Chondrocyte (in vitro differentiated cells): ENCODE measurements at places on chromosomes 3 and 15.

DNA sequence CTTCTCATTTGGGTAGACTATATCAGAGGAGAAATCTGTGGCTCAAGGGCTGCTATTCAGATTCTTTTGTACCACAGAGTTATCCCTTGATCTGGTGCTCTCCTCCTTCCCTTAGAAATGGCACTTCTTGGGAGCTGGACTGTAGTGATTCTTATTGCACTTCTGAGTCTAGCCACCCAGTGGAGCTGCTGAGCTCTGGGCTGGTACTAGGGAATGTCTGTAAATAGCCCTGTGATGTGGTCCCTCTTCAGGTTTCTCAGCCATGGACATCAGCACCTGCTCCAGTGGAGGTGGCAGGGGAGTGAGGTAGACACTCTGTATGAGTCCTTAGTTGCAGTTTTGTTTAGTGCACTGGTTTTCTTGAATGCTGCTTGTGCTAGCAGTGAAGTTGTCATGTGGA lies 1292.6 kb downstream of the SI start:
- no peak for DNase-seq

GRCh38 chr3:169841171-169841570 lies 28.5 kb upstream of the LRRC34 start:
- DNase-seq, result no peak

GRCh38 chr15:78241017-78241416 lies 6.7 kb upstream of the ACSBG1 start:
- no peak for DNase-seq

GRCh38 chr15:65921780-65922179 lies 52.5 kb downstream of the RAB11A start:
- DNase-seq, result no peak
